ENCODE measurements at places on chromosomes 1 and 21.

DNA sequence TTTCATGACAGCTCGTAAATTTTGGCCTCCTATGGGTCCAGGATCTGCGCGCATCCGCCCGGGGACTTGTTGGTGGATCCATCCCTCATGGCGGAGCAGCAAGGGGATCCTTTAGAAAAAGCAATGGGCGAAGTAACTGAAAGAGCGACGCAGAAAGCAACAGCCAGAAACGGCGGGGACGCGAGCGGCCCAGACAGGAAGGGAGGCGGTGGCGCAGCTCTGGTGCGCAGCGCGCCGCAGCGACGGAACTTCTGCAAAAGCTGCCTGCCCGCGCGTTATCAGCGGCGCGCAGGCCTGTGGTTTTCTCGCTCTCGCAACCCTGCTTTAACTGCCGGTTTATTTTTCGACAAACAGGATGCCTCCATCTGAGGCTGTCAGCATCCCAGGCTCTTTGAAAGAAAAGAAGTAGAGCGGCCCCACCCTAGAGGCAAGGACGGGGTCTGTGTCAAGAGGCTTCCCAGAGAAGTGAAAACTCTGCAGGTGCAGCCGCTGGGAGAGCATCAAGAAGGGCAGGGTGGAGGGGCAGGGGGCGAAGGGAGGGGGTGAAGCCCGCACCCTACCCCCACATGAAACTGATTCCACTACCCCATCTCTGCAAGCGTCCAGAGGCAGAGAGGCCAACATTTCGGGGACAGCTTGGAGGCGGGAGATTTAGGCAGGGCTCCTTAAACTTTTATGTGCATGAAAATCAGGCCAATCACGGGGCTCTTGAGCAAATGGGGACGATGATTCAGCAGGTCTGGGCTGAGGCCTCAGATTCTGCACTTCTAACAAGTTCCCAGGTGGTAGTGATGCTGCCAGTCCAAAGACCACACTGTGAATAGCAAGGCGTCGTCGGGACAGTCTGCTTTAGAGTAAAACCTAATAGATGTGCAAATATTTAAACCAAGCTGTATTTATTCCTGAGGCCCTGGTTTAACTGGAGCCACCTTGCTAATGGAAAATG is 22.2 kb downstream of the RUNX1 start:
- peak; percentile 67 for DNase-seq

DNA sequence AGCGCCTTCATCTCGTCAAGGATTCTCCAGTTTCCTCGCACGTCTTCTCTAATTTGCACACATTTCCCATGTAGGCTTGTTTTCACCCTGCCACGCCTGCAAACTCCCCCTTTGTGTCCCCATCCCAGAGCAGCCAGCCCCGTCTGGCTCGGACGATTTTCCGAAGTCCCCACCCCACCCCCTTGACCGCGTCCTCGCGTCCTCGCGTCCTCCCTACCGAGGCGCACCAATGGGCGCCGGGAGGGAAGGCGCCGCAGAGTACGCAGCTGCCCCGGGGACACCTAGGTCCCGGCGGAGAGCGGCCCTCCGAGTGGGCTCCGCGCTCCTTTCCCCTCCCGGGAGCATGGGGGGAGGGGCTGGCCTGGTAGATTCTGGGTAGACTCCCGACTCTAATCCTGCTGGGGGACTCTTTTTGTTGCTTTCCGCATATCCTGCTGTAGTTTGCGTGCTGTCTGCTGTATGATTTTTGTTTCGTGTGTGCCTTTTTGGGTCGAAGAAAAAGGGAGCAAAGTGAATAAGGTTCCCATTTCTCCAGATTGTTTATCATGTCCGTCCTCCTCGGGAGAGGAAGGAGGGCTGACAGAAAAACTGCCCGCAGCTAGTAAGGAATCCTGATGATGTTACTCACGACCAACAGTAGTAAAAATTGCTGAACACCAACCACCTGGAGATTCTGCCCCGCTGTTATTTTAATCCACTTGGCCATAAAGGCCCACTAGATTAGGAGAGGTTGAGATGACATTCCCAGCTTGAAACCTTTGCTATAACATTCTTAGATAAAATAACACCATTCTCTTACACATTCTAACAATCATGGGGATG is 1.5 kb downstream of the CACHD1 start:
- peak; percentile 44 for DNase-seq

GRCh38 chr1:67534627-67535065 is 104.4 kb upstream of the SERBP1 start:
- DNase-seq, result peak; percentile 59

DNA sequence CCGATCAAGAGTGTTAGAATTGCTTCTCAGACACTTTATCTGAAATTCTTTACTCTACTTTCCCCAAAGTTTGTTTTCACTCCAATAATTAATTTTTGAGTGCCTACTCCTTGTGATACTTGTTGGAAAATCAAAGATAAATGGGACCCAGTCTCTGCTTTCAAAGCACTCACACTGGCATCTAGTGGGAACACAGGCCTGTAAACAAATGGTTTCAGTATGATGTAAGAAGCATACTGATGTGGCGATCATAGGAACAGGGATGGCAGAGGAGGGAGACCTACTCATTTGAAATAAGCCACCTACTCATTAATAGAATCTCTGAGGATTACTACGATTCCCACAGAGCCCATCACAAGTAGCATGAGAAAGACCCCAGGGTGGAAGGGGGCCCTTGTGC is 273.7 kb upstream of the ST6GALNAC5 start:
- peak; percentile 2 for DNase-seq

- DNase-seq, result peak; percentile 50
Observed at GRCh38 chr1:37795340-37796125, 1.9 kb downstream of the MANEAL start.

- no peak for DNase-seq
Observed at GRCh38 chr1:235012436-235013210, 116.0 kb downstream of the TOMM20 start.

DNA sequence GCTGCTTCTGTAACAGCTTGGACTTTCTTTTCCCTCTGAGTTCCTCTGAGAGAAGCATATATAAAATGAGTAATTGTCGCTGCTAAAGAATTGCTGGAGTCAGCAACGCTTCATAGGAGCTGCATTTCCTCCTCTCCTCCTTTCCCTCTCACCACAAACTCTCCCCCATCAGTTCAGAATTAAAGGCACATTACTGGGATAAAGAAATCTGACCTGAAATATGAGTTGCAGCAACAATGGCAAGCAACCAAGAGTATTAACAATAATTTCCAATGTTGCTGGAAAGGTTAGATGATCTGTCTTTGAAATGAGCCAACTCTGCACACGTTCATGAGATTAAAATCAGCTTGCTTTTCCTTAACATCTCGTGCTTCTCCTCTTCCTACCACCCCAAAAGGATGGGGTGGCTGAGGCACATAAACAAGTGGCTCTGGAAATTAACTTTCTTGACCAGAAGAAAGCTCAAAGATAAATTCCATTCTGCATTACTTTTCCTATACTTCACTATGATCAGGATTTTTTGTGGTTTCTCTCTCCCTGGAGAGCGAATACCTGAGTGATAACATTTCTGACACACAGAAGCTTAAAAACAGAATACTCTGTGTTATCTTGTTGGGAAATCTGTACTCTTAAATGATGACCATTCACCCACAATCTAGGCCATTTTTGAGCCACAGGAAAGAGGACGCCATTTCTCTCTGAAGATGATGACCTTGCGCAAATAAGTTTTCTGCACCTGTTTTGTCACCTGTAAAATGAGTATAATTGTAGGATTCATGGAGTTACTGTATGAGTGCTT is 90.2 kb downstream of the TGFBR3 start:
- peak; percentile 92 for DNase-seq

GRCh38 chr1:173666646-173667045 is 3.0 kb downstream of the ANKRD45 start:
- DNase-seq, result peak; percentile 45

DNA sequence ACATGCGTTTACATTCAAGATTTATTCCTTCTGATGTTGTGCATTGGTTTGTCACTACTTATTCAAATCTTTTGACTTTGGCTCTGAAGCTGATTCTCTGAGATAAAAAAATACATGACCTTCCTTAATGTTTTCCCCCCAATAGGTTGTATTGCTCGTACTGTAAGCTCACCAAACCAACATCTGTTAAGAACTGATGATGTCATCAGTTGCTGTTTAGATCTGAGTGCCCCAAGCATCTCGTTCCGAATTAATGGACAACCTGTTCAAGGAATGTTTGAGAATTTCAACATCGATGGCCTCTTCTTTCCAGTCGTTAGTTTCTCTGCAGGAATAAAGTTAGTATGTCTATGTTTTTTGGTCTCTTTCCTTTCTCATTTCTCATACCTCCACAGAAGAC is 390.2 kb downstream of the ZP4 start:
- no peak for DNase-seq

DNA sequence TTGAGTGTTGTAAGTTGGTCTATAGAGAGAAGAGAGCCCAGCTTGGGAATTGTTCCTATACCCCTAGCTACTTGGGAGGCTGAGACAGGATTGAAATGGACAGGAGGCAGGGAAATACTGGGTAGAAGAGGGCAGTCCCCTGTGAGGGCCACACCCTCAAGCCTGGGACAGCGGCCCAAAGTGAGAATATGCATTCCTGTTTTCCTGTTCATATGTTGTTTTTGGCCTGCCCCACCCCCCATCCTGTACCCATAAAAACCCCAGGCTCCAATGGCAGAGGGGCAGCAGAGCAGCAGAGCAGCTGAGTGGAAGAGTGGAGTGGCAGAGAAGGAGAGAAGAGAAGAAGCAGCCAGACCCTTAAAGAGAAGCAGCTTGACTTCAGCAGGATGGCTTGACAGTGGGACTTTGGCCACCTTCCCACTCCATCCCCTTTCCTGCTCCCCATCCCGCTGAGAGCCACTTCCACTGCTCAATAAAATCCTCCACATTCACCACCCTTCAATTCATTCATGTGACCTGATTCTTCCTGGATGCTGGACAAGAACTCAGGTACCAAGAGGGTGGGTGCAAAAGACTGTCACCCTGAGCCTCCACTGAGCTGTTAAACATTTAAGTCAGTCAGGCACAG is 70.6 kb upstream of the PUM1 start:
- no peak for DNase-seq

GRCh38 chr1:24155011-24155782 is 12.3 kb upstream of the IL22RA1 start:
- no peak for DNase-seq

DNA sequence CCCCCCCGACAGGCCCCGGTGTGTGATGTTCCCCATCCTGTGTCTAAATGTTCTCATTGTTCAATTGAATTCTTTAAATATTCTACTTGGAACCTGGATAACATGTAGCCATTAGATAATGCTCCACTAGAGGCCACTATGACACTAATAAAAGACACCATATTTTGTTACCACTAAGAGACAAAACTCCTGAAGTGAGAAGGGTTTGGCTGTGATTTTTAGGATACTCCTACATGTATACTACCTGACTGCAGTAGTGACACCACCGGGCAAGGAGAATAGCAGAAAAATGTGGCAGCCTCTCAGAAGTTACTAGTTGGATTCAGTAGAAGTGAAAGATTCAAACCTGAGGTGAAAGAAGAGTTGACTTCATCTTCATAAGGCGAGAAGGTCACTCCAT is 36.0 kb downstream of the F5 start:
- peak; percentile 26 for DNase-seq

- DNase-seq, result peak; percentile 38
Observed at GRCh38 chr1:228082918-228083870, 686 bp downstream of the ARF1 start.

DNA sequence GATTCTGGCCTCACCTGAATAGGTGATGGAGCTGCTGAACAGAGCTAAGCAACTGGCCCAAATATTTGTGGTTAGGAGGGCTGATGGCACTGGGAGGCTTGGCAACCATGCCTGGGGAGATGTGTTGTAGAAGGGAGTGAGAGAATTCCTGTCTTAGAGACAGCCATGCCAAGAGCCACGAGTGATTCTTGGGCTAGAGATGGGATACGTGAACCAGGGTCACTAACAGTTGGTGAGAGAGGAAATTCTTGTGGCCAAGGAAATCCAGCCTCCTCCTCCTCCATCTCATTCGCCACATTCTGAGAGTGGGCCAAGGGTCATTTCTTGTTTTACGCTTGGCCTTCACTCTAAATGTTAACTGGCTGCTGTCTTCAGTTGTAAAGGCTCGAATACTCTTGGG is 46.3 kb downstream of the NGF start:
- no peak for DNase-seq

- DNase-seq, result peak; percentile 46
Observed at GRCh38 chr1:22930240-22930912, 42.3 kb downstream of the LACTBL1 start.

Measured in fibroblast of skin of right biceps (primary cell).